ENCODE measurements at places on chromosomes 1 and 21. TPM values are rescaled to one million over a fixed set of nuclear protein-coding genes. Genes with fewer than 3 reads are reported as not detected.

TBX15 gene
- 0.31 TPM for polyA plus RNA-seq

CTSS gene
- polyA plus RNA-seq = 26.8 TPM

GRCh38 chr1:20753589-20753988, 21.1 kb upstream of the SH2D5 start:
- DNase-seq = no peak
- no peaks in the 10 kb centered on the region for H3K4me1 ChIP-seq
- no peak overlapping the region for H3K27ac ChIP-seq

F3 gene
- polyA plus RNA-seq = 6.7 TPM

DNA sequence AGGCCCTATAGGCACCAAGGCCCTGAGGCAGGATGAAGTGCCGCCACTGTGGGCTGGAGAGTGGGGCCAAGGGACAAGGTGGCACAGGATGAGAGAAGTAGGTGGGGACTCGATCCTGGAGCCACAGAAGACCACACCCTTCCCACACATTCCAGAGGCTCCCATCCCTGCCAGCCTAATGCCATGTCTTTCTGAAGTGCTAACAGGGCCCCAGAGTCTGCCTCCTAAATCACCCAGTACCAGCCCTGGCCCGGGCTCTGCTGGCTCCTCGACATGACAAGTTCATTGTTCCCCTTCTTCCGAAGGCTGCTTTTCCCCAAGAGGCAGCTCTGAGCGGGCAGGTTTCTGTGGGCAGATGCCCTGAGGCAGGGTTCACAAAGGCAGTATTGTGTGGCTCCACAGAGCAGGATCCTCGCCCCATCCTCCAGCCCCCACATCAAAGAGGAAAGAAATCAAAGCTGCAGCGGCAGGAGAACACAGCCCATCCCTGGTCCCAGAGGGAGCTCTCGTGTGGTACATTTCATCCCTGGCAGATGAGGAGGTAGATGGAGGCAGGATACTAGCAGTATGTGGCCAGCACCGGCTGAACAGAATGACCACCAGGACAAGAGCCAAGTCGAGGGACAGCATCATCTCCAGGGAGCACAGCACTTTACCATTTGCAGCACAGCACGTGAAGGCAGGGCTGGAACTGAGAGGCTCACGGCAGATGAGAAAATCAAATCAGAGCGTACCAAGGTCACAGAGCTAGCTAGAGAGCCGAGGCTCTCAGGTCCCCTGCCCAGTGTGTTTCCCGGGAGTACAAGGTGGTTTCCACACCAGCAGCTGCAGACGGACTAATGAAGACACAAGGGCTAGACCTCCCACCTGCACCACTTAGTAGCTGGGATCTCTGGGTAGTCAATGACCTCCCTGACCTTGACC, 64.8 kb downstream of the SYF2 start:
- H3K4me3 ChIP-seq = no peak overlapping the region
- no peak overlapping the region for H3K27ac ChIP-seq
- H3K4me1 ChIP-seq = no peaks in the 10 kb centered on the region
- no peak for DNase-seq

TDRD5 gene
- polyA plus RNA-seq = 0.53 TPM

Data from left lung (tissue), 14 donors.